ENCODE measurements at places on chromosomes 2 and 18.
A peak's percentile ranks its signal among the peaks of the same experiment; 100 is the strongest.

GRCh38 chr2:113826346-113827285 lies 63.3 kb upstream of the ACTR3 start:
- no peak for DNase-seq

DNA sequence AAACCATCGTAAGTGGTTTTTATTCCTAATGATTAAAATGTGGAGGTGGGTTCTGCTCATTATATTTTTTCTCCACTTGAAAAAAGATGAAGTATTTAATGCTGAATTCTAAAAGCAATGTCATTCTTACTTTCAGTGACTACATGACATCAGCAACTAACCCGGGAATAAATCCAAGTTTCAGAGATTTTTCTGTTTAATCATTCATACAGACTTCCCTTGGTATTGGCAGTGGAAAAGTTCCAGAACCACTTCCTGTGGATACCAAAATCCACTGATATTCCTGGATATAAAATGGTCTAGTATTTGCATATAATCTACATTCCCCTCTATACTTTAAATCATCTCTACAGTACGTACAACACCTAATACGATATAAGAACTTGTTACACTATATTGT lies 128.6 kb downstream of the ZNF532 start:
- DNase-seq: no peak

GRCh38 chr18:63492851-63493250 lies 16.1 kb downstream of the SERPINB5 start:
- DNase-seq: no peak

DNA sequence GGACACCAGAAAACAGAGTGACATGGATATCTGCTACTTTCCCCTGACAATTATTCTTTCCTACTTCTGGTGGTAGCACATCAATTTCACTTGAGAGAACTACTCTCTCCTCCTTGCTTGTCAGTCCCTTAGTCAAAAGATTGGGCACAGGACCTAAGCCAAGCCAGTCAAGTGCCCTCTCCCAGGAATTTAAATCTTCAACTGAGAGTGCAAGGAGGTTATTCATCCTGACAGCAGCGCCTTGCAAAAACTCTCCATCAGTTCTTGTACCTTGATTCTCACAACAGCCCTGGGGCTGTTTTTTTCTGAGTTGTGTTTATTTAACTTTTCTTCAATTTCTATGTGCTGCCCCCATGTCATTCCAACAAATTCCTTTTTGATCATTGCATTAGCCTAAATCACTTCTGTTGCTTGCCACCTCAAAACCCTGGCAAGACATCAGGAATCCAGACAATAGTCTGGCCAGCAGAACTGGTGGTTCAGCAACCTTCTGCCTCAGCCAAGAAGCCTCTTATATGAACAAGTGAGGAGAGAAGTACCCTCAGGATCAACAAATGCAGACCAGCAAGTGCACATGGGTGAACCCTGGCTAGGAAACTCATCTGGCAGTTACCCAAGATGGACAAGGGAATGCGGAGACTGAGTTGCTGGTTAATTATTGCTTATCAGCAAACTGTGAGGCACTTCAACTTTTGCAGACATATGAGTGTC lies 19.4 kb downstream of the COL4A3 start:
- DNase-seq: no peak

GRCh38 chr18:54859667-54860421 lies 31.6 kb downstream of the RAB27B start:
- no peak for DNase-seq

- DNase-seq: no peak
These were observed 418.0 kb downstream of the THSD7B start for GRCh38 chr2:137183206-137183898.

- no peak for DNase-seq
These were observed 23.9 kb upstream of the CCDC68 start for GRCh38 chr18:54983041-54983686.

GRCh38 chr2:239834143-239834542 lies 191.0 kb downstream of the NDUFA10 start:
- DNase-seq: no peak

- DNase-seq: no peak
These were observed 57.0 kb downstream of the LYPD6 start for GRCh38 chr2:149387411-149387810.

DNA sequence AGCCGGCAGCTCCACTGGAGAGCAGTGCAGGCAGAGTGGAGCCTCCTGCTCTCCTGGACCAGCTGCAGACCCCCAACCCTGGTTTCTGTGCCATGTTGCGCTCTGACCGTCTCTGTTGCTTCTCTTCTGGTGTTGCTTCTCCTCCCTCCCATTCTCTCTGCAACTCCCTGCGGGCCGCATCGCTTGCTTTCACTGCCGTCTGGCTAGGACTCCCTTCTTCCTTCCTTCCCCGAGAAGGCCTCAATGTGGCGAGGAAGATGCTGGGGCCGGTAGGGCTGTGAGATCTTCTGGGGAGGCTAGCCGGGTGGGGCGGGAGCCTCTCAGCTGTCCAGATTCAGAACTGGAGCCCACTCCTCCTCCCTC lies 6.2 kb downstream of the DNAJB2 start:
- DNase-seq: no peak

- DNase-seq: no peak
These were observed 26.8 kb upstream of the GPR17 start for GRCh38 chr2:127619203-127619590.

GRCh38 chr2:218265626-218266025 lies 4.3 kb downstream of the AAMP start:
- no peak for DNase-seq

- DNase-seq: peak; percentile 24
These were observed 55.2 kb upstream of the PAX3 start for GRCh38 chr2:222353993-222354392.

DNA sequence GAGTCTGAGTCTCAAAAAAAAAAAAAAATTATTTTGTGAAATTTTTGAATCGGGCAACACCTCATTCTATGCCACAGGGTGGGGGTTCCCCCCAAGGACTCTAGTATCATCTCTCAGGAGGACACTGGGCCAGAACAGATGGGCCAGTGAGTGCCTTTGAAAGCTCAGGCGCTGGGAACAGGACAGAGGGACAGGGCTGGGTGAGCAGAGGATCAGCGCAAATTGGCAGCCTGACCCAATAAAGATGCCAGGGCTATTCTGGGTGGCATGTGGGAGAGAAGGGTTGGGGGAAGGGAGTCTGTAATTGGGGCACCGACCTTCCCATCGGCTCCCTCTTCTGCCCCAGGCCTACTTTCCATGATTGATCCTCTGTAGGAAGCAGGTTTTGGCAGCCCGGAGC lies 44.0 kb downstream of the KIF3C start:
- peak; percentile 61 for DNase-seq

- no peak for DNase-seq
These were observed 1.2 kb upstream of the SELENOI start for GRCh38 chr2:26344581-26345282.

DNA sequence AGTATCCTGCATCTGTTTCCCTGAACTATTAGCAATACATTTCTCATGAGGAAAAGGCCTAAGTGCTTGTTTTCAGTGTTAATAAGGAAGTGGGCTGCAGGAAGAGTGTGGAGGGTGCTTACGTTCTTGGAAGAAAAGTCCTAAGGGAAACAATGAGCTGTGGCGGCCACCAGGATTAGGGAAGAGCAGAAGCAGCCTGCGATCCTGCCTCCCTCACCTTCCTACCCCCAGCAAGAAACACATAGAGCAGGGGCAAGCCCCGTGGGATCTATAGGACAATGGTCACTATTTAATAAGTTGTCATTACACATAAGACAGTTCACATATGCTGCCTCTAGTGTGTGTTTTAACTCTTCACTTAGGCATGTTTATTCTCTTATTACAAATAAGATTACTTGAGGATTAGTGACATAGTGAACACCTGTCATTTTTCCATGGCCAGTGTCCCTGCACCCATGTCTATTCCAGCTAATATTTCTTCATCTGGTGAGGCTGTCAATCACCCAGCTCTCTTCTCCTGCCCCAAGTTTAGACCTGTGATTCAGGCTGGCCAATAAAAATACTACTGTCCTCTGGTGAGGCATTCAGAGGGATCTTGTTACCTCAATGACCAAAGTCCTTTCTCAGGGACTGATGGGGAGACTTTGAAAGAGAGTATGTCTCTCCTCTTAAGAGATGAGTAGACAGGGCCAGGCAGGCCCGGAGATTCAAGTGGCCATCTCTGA lies 510.9 kb upstream of the CELF4 start:
- DNase-seq: no peak

DNA sequence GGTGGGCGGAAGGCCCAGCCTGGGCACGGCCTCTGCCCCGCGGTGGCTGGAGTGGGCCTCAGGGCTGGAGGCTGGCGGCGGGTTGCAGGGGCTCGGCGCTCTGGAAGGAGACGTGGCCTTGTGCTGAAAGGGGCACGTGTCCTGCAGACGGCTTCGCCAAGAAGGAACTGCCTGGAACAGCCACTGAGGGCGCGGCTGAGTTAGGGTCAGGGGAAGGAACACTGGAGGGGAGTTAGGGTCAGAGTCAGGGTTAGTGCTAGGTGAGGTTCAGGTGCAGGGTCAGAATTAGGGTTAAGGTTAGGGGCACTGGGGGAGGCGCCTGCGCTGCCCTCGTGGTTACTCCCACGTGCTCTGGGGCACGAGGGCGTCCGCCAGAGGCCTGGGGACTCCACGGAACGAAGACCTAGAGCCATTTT lies 933 bp upstream of the ADNP2 start:
- no peak for DNase-seq

DNA sequence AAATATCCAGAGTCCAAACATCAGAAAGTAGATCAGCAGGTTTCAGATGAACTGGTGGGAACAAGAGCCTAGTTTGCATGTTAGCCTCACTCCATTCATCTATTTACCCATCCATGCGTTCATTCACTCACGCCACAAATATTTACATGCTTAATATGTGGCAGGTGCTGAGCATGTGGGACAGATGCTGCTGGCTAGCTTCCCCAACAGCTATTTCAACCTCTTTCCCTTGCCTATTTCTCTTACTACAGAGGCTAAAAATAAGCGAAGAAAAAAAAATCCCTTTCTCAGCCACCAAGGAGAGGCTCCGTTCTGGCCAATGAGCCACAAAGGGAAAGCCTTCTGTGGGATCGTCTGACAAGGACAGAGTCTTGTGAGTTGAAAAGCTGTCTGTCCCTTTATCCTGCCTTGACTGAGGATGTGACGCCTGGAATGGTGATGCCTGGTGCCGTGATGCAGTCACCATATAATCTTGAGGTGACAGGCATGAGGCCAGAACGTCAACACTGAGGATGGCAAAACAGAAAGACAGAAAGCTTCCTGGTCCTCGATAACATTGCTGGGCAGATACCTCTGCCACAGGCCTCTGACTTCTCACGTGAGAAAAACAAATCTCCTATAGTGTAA lies 78.2 kb downstream of the KCTD1 start:
- DNase-seq: no peak

DNA sequence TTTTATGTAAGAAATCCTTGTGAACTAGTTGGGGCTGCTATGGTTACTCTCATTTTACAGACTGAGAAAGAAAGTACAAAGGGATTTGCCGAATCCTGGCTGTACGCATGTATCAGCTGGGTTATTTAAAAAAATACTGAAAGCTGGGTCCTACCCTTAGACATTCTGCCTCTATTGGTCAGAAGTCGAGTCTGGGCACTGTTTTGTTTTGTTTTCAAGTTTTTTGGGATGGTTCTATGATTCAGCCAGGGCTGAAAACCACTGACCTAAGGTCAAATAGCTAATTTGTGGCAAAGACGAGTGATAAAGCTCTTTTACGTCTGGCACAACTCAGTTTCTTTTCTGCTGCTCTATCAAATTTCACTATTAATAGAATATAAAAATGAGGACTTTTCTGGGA lies 5.9 kb upstream of the SLC8A1 start:
- no peak for DNase-seq

GRCh38 chr18:42290318-42291307 lies 335.6 kb downstream of the PIK3C3 start:
- DNase-seq: peak; percentile 24

- no peak for DNase-seq
These were observed 314.6 kb downstream of the LNPK start for GRCh38 chr2:175687465-175687864.

DNA sequence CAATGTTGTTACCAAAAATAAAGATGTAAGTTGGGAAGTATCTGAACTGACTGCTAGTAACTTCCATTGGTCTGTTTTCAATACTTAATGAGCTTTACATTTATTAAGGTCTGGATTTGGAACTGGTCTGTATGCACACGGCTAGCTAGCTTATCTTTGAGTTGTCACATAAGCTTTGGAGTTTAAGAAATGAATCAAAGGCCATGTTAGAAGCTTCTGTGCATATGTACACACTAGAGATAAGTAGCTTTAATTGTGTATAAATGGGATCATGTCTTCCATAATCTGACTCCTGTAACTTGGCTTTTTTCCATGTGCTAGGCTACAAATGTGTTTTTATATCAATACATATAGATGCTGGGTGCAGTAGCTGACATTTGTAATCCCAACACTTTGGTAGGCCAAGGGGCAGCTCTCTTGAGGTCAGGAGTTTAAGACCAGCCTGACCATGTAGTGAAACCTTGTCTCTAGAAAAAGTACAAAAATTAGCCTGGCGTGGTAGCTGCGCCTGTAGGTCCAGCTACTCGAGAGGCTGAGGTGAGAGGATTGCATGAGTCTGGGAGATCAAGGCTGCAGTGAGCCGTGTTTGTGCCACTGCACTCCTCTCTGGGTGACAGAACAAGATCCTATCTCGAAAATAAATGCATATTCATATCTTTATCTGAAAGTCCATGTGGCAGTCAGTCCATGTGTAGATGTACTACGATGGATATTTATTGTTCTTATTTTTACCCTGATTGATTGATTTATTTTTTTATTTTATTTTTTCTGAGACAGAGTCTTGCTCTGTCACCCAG lies 27.2 kb downstream of the ATIC start:
- no peak for DNase-seq

GRCh38 chr18:50628533-50628905 lies 68.6 kb downstream of the MAPK4 start:
- DNase-seq: no peak

DNA sequence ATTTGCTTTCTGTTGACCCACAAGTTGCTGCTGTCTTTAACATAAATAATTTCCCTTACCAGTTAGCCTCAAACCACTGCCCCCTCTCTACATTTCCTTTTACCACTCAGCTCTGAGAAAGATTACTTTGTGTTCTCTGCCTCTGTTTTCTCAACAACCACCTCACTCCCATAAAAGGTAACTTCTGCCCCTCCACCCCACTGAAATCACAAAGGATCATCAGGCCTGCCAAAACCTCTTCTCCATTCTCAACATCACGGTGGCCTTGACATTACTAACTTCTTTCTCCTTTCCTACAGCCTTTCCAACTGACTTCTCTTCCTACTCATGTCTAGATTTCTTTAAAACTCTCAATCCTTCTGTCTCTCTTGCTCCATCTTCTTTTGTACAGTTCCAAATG lies 10.1 kb downstream of the ACADL start:
- no peak for DNase-seq

GRCh38 chr2:48414640-48414979 lies 115.3 kb upstream of the STON1 start:
- no peak for DNase-seq

GRCh38 chr2:233430081-233430480 lies 75.8 kb downstream of the DGKD start:
- no peak for DNase-seq
